ENCODE measurements at places on chromosomes 4 and X.
A peak's percentile ranks its signal among the peaks of the same experiment; 100 is the strongest.

DNA sequence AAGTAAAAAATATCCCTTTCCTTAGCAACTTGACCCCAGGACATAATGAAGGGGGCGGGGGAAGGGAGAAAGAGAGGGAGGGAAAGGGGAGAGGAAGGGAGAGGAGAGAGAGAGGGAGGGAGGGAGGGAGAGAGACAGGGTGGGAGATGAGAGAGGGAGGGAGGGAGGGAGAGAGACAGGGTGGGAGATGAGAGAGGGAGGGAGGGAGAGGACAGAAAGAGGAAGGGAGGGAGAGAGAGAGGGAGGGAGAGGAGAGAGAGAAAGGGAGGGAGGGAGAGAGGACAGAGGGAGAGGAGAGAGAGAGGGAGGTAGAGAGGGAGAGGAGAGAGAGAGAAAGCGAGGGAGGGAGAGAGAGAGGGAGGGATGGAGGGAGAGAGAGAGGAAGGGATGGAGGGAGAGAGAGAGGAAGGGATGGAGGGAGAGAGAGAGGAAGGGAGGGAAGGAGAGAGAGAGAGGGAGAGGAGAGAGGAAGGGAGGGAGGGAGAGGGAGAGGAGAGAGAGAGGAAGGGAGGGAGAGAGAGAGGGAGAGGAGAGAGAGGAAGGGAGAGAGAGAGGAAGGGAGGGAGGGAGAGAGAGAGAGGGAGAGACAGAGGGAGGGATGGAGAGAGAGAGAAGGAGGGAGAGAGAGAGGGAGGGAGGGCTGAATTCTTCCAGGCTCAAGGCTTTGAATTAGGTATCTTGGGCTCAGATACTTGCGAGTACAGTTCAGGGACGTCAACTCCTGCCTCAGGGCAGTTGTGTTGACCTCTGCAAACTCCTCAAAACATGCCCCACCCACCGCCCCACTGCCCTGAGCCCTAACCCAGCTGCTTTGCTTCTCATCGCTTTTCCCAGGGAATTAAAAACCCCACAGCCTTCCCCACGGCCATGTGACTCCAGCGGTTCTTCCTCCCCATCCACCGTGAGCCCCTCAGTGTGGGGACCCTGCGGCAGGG lies 40.0 kb upstream of the ADRA2C start:
- no peak for DNase-seq

- no peak for DNase-seq
Observed at GRCh38 chrX:26203561-26203960, 11.3 kb downstream of the MAGEB6 start.

DNA sequence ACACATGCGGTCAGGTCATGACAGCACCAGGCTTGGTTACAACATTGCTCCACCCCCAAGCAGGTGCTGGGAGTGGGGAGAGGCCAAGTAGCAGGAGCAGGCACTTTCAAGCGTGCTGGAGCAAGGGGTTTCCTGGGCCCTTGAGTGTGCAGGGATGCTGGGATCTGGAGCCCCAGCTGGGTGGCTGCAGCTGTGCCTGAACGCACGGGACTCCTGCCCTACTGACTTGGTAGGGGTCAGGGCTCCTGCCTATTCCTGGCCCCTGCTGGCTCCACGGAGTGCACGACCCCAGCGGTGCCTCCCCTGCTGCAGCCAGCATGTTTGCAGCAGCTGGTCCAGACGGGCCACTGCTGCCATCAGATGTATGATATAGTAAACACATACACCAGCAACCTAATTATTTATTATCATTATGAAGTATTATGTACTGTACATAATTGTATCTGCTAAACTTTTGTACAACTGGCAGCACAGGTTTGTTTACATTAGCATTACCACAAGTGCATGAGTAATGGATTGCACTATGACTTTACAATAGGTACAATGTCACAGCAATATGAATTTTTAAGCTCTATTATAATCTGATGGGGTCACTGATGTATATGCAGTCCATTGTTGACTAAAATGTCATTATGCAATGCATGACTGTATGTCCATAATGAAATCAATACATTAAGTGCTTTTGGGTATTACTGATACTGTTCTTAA lies 620.6 kb downstream of the RAPGEF2 start:
- DNase-seq: no peak

DNA sequence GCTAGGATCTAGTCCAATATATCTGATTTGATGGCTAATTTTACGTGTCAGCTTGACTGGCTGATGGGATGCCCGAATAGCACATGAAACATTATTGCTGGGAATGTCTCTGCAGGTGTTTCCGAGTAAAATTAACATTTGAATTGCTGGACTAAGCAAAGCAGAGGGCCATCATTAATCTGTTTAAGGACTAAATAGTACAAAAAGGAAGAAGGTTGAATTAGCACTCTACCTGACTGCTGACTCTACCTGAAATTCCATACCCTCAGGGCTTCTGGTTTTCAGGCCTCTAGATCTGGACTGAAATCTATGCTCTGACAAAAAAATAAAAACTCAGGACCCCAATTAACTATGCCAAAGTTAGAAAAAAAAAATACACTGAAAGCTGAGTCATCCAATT lies 1021.9 kb downstream of the FAM133A start:
- no peak for DNase-seq

DNA sequence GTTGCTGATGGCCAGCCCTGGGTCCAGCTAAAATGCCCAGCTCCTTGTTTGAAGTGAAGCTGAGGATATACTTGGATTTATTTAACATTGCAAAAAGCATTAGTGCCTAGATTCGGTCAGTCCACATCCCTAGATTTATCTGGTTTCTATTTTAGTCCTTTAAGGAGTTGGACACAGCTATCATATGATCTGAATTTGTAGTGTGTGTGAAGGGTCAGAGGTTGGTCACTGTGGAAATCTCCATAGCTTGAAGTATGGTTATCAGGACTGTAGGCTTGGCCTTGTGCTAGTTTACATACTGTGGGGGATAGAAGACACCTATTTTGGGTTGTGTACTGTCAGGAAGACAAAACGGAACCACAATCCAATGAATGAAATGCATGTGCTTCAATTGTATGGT lies 28.8 kb downstream of the NLGN3 start:
- DNase-seq: no peak

- DNase-seq: no peak
Observed at GRCh38 chr4:99661907-99662306, 4.3 kb upstream of the C4orf54 start.

GRCh38 chr4:174316954-174317353 lies 33.2 kb downstream of the CEP44 start:
- DNase-seq: peak; percentile 16

DNA sequence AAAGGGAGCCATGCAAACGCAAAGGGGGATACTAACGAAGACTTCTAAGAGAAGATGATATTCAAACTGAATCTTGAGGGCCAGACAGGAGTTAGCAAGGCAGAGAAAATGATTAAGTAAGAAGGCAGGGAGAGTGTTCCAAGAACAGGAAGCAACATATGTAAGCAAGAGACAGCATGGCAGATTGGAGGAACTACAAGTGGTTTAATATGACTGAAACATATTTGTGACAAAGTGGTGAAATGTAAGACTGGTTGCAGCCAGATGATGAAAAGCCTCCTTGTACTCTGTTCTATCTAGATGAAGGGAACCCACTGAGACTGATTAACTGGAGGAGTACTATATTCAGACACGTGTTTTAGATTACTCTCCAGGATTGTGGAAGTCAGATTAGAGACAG lies 116.6 kb upstream of the DIAPH2 start:
- no peak for DNase-seq

DNA sequence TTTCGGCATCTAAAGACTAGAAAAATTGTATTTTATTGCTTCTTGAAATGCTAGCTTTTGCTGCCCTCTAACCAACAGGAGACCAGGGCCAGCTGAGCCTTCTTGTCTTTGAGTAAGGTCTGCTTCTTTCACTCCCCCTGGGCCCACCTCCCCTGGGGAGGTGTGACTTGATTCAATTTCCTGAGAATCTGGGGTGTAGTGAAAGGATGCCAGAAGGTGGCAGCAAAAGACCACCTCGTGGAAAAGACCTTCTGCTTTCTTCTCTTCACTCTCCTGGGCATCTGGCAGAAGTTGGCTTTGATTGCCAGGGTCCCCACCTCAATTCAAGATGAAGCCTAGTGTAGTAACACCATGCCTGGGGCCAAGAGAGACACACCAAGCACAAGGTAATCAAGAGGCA lies 96.5 kb upstream of the MAOA start:
- DNase-seq: peak; percentile 36

DNA sequence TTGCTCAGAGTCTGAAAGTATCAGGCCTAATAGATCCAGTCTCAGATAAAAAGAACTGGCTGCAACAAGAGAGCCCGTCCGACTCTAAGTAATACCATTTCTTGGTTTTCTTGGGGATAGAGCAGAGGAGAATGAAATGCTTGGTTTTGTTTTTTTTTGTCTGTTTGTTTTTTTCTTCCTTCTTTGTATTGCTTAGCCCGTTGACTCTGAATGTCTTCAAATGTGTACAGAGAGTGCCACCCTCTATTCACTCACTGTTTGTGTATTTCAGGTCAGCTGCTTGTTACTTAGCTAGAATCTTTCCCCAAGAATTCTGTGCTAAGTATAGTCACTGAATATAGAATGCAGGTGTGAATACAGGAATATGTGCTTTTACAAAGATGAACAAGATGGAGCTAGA lies 5.7 kb upstream of the TMEM156 start:
- no peak for DNase-seq

- no peak for DNase-seq
Observed at GRCh38 chr4:39363773-39364393, 2.3 kb downstream of the RFC1 start.

DNA sequence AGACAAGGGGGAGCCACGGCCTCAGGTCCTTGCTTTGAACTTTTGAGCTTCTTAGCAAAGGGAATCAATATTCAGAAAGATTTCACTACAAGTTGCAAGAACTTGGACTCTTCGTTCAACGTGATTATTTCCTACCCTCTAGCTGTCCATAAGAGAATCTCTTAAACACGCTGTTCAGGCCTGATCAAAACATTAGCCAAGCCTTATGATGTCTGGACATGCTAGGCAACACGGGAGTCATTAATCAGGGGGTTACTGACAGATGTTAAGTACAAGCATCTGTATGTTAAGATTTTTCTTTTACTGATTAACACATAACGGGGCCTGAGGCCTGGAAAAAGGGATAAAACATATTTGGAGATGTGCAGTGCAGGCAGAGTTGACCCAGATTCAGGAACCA lies 138.9 kb upstream of the IL1RAPL2 start:
- no peak for DNase-seq

DNA sequence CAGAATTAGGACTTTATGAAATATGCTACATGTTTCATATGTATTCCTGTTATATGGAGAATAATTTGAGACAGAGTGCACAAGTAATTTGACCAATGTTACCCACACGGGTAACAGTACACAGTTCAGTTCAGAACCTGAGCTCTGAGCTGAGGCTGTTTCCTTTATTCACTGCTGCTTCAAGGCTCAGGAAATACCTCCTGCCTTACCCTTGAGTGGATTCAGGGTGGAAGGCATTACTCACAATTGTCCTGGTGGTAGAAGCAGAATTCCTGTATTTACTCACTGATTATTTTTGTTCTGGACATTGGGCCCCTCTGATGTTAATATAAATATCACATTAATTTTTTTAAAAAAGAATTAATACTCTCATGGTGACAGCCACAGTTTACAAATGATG lies 73.5 kb upstream of the CAMK2D start:
- DNase-seq: peak; percentile 78

DNA sequence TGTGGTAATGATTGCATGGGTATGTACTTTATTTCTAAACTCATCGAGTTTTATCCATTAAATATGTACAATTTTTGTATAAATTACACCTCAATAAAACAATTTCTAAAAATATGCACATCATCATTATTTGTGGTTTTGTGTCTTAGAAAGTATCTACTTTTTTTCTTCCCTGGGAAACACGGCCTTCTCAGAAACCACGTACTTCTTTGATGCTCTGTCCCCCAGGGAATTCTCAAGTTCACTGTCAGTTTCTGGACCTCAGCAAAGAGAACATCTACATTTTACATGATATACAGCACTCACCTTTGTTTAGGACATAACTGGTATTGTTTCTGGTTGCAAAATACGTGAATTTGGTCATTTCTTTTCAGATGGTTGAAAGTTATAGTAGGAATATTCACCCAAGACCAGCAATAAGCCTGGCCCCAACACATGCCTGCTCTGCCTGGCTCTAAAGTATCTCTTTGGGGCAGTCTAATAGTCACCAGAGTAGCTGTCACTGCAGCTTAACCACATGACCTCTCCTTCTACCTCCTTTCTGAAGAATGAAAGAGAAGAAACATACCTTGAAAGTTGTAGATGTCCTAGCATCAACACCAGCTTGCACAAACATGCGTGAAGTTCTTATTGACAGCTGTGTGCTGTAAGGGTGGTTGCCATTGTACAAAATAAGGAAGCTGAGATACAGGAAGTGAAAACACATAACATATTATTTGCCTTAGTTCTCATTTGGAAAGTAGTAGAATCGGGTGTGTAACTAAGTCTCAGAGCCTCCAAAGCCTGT lies 48.4 kb upstream of the SPANXN4 start:
- no peak for DNase-seq

GRCh38 chrX:41526925-41527324 lies 79.8 kb downstream of the NYX start:
- DNase-seq: peak; percentile 60

DNA sequence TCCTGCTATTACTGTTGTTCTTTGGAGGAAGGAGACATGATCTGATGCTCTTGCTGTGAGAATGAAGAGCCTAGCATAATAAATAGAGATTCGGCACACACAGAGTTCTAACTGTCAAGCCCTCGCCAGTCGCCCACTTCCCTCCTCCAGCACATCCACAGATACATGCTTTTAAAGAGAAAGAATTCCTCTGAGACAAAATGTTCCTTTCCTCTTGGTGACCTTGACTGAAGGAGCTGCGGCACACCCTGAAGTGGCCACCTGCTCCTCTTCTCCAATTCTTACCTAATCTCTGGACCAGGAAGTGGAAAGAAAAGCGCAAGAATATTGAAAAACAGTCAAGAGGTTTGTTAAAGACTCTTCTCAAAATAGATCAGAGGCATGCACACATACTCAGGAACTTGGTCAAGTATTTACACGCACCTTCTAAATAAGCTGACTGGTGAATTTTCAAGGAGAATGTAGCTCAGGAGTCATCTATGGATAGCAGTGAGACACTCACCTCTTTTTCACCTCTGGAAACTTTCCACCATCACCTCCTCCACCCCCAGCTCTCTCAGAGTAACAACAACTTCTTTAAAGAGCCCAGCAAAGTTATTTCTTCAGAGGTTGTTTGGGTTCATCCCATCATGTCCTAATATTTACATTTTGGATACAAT lies 95.4 kb downstream of the PARM1 start:
- no peak for DNase-seq
